ENCODE measurements at places on chromosomes 2 and 18.

- DNase-seq: no peak
Observed at GRCh38 chr18:3066341-3067110, 53.6 kb upstream of the LPIN2 start.

DNA sequence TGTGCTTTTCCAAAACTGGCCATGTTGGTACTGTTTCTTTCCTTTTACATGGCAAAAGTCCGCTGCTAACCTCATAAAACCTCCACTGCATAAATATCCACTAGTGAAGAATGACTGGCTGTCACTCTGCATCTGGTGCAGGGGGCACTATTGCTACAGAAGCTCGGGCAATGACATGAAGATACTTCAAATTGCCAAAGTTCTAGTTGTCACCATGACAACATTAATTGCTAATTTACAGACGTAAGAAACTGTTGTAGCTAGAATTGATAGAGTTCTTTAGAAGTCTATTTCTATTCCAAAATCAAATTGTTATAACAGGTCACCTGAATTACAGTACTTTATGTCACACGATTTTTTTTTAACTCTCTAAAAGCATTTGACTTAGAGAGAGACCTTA, 845 bp downstream of the CFAP210 start:
- no peak for DNase-seq

- DNase-seq: no peak
Observed at GRCh38 chr2:109591206-109591605, 22.6 kb downstream of the SEPTIN10 start.

- no peak for DNase-seq
Observed at GRCh38 chr2:233062946-233063268, 2.8 kb downstream of the INPP5D start.

DNA sequence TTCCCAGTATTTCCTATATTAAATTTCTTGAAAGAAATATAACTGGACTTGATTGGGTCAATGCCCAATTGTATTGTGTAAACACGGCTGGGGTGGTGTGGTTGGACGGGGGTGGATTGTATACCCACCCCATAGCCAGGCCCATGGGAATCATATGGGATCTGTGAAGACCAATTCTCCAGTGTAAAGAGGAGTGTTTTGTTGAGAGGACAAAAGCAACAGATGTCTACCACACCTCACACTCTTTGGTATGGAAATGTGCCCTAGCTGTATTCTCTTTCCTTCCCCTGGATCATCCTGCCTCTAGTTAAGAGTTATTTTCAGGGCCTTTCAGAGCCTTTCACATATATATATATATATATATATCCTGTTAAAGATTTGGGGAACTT, 57.5 kb upstream of the TGIF1 start:
- no peak for DNase-seq

DNA sequence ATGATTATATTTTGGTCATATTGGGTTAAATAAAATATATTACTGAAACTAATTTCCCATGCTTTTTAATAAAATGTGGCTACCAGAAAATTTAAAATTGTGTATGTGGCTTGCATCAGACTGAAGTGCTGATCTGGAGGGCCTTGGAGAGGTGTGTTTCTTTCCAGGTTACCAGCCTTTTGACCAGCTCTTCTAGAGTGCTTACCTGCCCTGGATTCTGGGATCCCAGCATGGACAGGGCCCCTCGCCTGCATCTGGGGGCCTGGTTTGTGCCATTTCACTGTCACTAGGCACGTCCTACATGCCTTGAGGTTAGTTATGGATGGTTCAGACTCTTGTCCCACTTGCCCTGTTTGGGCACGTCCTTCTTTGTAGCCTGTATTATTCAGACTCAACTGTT, 10.5 kb downstream of the RNF144A start:
- DNase-seq: no peak

GRCh38 chr2:230890646-230891045, 25.9 kb downstream of the ITM2C start:
- no peak for DNase-seq

DNA sequence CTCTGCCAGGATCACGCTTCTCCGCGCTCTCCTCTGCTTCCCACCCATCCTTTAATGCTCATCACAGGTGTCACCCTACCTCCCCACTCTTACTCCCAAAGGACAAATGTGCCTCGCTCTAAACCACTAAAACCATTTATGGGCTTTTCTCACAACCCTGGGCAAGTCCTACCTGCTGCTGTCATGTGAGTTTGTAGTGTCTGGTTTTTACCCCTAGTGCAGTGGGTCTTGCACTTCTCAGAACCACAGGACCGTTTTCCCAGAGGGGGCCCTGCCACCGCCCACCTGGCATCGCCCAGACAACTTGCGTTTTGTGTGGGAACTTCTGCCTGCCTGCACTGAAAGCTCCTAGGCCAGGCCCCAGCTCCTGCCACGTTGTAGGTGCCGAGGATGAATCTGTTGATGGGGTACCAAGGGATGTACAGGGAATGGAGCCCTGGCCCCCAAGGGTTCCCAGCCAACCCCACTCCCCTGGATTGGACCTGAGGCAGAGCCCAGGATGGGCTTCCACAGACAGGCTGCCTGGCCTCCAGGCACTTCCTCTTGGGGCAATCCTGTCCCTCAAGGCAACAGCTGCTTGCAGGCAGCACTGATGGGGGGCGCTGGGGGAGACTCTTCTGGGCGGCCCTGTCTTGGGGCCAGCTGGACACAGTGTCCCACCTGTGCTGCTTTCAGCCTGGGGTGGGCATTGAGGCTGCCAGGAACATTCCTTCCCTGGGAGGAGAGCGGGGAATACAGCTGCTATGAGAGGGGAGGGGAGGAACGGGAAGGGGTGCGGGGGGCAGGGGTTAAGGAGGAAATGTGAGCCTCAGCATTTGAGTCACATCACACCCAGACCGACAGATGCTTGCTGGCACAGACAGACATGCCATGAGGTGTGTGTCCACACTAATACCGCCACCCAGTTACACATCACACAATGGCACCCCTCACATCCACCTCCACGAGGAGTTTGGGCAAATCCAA, 176.3 kb downstream of the ZFP36L2 start:
- DNase-seq: no peak

DNA sequence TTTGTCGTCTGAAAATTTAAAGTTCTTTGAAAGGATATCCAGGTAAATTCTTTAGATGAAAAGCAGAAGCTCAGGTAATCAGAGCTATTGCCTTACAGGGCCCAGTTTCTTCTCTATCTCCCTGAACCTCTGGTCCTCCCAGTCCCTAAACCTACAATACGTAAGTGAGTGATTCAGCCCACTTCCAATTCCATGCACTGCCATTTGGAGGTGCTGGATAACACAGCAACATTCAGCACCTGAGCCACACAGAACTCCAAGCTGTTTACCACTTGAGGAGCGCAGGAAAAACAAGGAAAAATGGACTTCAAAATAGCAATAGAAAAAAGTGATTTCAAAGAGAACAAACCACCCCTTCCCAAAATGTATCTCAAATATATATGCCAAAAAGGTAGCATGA, 105.0 kb upstream of the DNAJC10 start:
- DNase-seq: no peak

All from GM12878 (cell line).